ENCODE measurements at places on chromosomes 4 and X.

DNA sequence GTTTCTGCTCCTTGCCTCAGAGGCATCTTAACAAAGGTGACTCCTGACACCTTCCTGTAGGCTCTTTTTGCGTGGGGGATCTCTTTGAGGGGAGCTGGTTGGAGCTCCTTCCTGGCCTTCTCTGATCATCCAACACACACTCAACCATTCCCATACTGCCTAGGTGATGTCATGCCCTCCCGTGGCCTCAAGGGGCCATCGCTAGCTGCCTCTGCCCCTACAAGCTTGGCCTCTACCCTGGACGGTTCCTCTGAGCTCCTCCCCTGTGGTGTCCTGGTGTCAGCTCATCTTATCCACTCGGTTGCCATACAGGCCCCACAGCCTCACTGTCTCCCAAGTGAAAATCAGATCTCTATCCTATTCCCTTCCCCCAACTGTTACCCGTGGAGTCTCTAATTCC lies 13.7 kb upstream of the ZNF185 start:
- DNase-seq: no peak

DNA sequence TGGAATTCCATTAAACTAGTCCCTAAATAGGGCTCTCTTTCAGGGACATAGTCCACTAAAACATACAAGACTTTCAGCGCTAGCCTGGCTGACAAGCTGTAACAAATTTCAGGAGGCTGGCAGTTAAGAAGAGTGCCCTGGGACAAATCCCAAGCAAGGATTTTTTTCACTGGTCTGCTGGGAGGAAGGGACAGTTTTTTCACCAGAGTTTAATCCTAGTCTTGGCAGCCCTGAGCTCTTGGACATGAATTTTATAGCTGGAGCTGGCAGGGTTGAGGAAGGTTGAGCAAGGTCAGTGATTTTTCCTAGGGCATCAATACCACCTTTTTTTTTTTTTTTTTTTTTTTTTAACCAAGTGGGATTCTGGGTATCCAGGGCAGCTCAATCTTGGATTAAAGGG lies 184.4 kb downstream of the SH2D1A start:
- no peak for DNase-seq

DNA sequence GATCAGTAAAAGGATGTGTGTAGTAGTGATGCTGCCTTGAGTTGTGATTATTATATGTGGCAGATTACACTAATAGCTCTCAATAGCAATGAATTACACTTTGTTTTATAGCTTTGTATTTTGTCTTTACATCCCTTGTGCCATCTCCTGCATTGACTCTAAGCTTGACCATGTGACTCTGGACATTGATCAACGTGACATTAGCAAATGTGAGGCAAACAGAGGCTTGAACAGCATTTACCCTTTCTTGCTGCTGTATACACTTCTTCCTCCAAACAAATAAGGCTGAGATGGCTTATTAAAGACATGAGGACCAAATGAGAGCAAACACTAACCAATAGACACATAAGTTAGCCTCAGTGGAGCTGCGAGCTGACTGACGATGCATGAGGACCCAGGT lies 63.5 kb downstream of the MAD2L1 start:
- no peak for DNase-seq

- no peak for DNase-seq
Measured at GRCh38 chr4:76562161-76562560, 127.1 kb downstream of the SHROOM3 start.

- no peak for DNase-seq
Measured at GRCh38 chr4:48985976-48986653, at the start of gene CWH43. CWH43 (plus strand) TSS chr4:48986275; CDS start chr4:48986430, 155 bp downstream.

GRCh38 chr4:86910369-86910768 lies 18.1 kb upstream of the C4orf36 start:
- DNase-seq: no peak

DNA sequence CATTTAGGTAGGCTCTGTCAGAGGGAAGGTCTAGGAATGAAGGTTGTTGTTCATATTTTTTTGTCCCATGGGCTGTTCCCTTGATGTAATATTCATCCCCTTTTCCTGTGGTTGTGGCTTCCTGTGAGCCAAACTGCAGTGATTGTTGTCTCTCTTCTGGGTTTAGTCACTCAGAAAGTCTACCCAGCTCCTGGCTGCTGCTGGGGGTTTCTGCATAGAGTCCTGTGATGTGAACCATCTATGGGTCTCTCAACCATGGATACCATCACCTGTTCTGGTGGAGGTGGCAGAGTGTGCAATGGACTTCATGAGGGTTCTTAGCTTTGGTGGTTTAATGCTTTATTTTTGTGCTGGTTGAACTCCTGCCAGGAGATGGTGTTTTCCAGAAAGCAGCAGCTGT lies 122.8 kb downstream of the ZC4H2 start:
- no peak for DNase-seq

DNA sequence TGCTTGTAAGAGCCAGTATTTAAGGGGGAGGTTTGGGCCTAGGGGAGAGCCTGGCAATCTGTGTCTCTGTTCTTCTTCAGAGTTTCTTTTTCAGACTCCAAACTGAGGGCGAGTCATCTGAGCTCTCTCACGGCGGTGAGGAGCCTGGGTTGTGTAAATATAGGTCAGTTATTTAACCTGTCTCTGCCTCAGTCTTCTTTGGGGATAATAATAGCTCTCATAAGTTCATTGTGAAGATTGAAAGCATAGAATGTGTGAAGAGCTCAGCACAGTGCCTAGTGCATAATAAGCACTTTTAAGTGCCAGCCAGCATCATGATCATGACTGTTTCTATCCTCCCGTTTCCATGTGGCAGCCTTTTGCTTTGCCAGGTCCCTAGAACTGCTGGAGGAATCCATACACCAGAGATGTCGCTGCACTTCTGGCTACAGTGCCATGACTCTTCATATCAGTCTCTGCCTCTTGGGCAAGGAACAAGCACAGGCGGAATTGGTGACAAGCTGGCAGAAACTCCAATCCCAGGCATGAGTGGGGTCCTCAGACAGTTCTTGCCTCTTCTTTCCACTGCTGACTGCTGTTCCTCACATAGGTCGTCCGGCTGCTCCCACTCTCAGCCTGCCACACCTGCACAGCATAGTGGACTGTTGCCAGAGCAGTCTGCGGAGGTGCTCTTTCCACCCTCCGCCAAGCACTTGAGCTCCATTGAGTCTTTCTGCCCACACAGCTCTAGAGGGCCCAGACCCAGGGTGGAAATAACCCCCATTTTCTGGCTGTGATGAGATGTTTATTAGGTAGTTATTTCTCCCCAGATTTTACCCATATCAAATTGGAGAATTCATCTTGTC lies 103.7 kb upstream of the MAML3 start:
- no peak for DNase-seq

GRCh38 chrX:71542825-71543224 lies 9.9 kb downstream of the OGT start:
- DNase-seq: no peak

DNA sequence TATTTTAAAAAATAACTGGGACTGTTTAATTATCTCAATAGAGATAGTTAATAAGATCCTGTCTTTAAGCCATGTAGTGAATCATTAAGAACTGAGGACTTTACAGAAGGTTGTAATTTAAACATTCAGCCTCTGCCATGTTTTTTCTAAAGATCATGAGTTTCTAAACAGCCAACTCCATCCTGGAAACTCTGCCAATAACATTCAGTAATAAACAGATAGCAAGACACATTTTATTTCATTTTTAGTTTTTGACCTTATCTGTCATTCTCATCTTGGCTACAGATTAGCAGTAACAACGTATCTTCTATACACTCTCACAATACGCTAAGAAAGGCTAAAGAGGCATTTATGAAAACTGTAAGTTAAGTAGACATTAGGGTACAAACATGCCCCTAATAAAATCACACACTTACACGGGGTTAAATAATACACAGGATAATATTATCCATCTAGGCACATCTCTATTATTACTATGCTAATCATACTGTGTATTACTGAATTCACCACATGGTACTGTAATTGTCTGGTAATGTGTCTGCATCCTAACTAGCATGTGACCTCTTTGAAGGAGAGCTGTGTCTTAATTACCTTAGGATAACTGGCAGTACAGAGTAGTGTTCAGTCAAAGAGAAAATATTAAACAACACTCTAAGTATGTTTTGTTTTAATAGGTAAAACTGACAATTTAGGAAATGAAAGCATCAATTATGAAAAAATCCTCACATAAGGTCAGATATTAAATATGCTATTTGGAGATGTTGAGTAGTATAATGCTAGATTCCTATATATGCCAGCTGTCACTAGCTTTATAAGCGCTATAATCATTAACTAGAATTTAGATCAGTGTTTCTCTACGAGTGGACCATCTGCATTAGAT lies 122.4 kb upstream of the NAP1L5 start:
- no peak for DNase-seq

GRCh38 chr4:144712775-144713174 lies 66.8 kb downstream of the HHIP start:
- DNase-seq: no peak

GRCh38 chr4:65831828-65832227 lies 161.5 kb upstream of the EPHA5 start:
- no peak for DNase-seq

GRCh38 chr4:27684610-27685011 lies 824.0 kb downstream of the STIM2 start:
- DNase-seq: no peak

GRCh38 chr4:78749972-78750727 lies 26.0 kb upstream of the BMP2K start:
- no peak for DNase-seq

- no peak for DNase-seq
Measured at GRCh38 chr4:148396986-148397673, 45.1 kb downstream of the NR3C2 start.

- DNase-seq: no peak
Measured at GRCh38 chr4:89829470-89830138, 7.4 kb downstream of the SNCA start.

DNA sequence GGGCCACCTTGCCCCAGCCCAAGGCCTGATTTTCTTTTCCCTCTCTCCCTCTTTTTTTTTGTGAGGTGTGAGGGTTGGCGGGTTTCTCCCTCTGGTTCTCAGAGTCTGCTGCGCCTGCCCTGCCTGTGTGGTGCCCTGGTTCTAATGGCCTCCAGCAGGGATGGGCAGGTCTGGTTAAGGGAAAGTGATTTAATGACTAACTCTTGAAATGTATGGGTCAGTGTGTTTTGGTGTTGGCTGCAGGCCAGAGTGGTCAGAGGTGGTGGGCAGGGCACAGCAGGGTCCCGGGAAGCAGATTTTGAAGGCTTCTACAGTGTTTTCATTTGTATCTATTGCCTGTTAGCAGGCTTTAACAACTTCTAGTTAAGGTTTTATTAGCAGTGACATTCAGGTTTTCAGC lies 39.0 kb downstream of the JADE1 start:
- no peak for DNase-seq

DNA sequence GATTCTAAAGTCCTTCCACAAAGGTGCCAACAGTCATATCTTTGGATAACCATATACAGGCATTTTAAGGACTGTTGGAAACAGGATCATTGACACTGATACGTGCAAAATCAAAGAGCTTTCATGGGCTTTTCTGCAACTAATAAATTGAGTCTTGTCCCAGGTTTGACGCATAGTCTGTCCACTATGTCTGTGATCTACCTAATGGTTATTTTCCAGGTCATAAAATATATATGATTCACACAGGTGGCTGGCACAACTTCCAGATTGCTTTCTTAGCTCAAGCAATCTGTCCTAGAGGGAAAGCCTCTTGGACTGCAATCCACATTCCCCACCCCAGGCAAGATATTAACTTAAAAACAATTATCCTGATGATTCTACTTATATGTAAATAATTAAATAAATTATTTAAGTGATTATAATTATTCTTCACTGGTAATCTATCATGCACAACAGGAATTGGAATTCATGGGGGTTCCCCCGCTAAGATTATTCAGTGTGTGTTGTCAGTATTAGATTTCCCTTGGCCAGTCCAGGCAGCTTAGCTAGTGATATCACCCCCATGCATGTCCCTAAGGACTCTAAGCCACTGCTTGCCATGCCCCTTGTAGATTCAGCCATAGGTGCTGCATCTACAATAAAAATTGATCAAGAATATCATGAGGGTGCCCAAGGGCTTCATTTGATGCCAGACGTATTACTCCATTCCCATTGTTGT lies 97.8 kb downstream of the TLL1 start:
- DNase-seq: no peak

DNA sequence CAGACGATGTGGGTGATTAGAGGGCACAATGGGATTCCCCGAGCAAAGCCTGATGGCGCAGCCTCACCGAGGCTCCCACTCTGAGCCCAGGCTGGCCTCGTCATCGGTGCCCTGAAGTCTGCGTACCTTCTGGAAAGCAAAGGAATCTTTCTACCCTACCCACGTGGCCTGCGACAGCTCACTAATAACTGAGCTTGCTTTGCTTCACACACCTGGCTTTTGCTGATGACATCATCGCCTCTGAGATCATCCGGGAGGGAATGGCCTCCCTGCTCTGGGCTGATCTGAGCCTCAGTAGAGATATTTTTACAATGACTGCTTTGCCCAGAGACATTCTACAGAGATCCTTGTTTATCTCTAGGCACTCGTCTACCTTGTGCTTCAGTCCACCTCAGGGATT lies 45.4 kb upstream of the PDLIM3 start:
- DNase-seq: no peak

- no peak for DNase-seq
Measured at GRCh38 chrX:30414144-30414543, 105.0 kb upstream of the NR0B1 start.

DNA sequence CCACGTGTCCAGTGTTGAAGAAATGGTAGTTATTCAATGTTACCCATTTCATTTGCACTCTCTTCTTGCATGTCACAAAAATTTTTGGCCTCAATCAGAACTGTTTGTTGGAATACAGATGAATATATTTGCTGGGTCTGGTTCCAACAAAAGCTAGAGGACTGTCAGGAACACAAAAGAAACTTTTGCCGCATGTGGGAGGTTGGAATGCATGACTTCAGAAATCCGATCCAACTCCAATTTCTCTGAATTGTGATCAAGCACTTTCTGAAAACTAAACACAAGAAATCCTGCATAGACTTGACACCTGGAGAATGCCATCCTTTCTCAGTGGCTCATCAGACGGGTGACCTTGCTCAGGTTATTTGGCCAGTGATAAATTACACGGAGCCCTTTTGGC lies 15.4 kb downstream of the SETD7 start:
- DNase-seq: no peak

- DNase-seq: peak; percentile 19
Measured at GRCh38 chr4:124642846-124643245, 69.7 kb downstream of the ANKRD50 start.

- no peak for DNase-seq
Measured at GRCh38 chr4:83248486-83248885, 36.1 kb downstream of the COQ2 start.

- no peak for DNase-seq
Measured at GRCh38 chrX:31331928-31332327, 260.1 kb upstream of the FTHL17 start.

- no peak for DNase-seq
Measured at GRCh38 chr4:107993969-107994368, 4.3 kb downstream of the HADH start.

DNA sequence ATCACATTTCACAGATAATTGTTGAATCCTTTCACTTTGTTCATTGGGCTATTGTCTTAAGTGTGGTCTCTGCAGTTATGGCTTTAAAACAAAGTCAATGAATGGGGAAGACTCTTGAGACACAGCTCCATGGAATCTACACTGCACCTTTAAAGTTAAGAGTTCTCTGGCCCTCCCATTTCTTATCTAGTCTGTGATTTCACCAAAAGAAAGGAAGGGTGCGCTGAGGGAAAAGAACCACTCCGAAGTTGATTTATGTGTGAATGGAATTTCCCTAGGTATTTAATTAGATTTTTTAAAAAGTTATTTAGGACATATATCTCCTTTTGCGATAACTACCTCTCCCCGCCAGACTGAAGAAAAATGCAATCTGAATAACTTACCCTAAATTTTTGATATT lies 2.5 kb downstream of the SEPTIN11 start:
- DNase-seq: no peak

Data from lower leg skin (tissue), 4 donors.